ENCODE measurements at places on chromosomes 4 and X.

- no peak for DNase-seq
Measured at GRCh38 chr4:146265950-146266490, 51.7 kb downstream of the REELD1 start.

DNA sequence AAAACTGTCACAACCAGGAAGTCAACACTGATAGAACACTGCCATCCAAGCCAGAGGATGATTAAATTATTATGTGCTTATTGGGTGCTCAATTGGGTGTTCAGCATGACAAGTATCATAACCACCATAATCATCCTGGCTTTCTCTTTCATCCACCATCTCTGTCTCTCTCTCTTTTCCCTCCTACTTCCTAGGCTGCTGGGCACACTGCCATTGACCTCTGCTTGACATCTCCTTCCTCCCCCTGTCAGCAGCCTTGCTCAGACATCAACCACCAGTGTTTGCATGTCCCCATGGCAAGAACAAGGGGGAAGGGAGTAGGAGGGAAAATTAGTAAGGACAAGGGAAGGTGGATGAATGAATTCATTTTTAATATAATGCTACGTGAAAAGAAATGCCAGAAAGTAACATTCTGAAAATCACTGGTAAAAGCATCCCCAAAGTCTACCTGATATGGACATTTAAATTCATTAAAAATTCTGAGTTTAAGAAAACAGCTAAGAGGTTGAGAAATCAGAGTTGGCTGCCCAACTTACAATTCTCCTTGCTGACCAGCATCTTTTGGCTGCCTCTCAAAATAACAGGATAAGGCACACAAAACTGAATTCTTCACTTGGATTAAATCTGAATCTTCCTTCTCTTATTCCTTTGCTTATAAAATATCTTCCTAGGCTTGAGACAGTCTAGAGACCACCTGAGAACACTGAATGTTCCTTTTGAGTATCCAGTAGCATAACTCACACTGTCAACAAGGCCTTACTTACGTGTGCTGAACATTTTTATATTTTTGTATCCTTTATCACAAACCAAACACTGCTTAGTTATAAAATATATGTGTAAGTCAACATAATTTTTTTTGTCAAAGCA is 48.5 kb downstream of the SNCA start:
- no peak for DNase-seq

DNA sequence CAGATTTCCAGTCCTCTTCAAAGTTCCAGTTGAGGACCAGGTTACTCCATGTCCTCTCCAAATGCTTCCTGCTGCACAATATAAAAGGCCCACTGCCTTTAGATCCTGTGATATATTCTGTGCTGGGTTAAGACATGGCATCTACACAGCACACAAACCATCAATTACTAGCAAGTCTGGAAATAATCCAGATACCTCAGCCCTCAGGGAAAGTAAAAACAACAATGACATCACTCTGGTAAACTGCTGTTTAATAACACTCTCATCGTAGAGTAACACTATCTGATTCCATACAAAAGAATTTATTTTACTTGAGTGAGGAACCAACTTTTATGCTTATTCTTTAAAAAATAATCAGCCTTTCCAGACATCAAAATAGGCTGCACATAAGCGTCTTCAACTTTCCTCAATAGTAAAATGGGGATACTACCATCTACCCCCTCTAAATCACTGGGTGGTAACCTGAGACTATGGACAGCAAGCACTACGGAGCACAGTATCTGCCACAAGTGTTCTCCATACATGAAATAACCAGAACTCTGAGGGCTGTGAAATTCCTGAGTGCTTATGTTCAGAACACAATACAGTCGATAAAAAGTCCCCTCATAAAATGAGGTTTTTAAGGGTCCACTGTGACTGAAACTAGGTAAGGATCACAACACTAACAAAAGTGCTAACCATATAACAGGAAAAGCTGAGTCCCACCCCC is 53.4 kb downstream of the ABCG2 start:
- no peak for DNase-seq

DNA sequence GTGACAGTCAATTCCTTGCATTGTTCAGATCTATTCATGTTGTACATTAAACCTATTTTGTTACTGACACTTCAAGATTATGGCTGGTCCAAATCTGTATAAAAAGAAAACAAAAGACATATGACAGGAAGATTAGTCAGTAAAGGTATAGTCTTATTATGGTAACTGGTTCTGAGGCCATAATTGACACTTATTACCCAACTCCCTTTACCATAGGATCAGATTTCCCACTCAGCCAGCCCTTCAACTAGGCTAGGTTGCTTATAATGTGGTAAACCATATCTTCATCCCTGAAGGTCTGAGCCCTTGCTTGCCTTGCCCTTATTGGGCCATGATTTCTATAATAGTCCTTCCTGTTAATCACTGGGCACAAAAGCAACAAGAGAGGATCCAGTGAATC is 289.6 kb downstream of the CXXC4 start:
- DNase-seq: no peak

- no peak for DNase-seq
Measured at GRCh38 chr4:157572284-157572683, 351.8 kb downstream of the GRIA2 start.

All from T follicular helper cell (primary cell).